Stimulated activated CD4-positive, alpha-beta T cell treated with anti-CD3 and anti-CD28 coated beads, Interleukin-1b, Interleukin-23, amount 100 ng/mL, for 4 hours (primary cell): ENCODE measurements at places on chromosomes 5 and 9.

DNA sequence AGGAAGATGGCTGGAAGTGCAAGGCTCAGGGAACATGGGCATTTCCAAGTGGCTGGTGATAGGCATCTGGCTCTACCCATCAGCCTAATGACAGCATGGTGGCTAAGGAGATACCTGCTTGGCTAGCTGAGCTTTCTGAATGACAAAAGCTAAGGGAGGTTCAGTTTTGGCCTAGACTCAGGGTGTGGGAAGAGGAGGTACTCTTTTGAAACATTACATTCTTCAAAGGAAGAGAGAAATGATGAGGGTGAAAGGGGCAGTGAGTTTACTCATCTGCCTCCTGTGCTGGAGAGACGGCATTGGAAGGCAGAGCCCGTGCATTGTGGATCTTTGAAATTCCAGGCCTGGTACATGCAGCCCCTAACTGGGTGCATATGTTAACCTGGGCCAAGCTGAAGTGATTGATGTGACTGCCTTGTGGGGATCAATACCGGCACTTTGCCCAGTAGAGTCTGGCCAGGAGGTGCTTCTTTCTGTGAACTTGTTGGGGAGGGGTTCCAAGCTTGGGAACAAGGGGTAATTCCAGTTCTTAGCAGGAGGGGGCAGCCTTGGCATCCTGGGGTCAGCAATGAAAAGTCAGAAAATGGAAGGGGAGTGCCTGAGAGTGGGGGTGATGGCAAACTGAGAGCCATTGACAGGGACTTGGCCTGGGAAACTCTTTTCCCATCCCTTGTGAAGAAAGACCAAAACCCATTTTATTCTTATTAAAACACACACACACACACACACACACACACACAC, 108.6 kb downstream of the ACER2 start:
- DNase-seq = no peak

DNA sequence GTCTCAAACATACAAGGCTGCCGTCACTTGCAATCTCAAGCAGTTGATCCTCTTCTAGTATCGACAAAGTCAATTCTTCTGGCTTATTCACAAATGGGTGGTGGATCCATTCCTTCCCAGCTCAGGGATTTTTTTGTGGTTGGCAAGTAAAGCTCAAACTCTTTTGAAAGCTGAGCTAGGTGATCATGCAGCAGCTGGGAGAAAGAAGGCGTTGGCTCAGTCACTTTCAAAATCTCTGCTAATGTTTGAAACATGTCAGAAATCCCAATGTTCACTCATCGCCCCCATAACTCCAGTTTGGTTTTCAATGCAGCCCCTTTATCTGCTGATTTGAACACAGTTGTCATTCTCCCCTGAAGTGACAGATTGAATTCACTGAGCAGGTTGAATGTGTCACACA, 4.0 kb upstream of the HNRNPA0 start:
- no peak for DNase-seq

DNA sequence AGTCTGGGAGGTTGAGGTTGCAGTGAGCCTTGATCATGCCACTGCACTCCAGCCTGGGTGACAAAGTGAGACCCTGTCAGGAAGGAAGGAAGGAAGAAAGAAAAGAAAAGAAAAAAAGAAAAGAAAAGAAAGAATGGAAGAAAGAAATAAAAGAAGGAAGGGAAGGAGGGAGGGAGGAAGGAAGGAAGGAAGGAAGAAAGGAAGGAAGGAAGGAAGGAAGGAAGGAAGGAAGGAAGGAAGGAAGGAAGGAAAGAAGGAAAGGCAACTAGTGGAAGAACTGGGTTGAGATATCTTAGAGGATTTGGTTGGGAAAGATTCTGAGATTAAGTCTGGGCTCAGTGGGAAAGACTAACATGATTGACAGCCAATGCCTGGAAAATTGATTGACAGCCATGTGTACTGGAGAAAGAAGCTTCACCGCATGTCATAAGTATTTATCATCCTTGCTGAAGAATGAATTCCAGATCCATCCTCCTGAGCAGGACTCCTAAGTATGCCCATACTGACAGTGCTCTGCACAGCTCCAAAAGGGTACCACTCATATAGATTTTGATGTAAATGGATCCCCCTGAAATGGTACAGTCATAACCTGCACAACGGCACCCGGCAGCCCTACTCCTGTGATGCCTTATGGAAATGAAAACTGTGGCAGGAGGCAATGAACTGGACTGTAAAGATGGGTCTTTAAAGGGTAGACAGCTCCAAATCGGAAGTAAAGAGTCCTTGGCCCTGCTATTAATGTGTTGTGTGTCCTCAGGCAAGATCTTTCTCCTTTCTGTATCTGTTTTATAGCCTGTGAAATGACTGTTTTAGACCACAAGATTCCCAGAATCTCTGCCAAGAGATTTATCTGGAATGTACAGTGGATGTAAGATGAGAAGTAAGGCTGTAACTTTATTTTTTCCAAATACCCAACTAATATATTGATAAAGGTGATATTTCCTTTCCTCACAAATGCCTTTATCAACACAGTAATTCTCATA, 16.9 kb upstream of the ADRA1B start:
- no peak for DNase-seq

DNA sequence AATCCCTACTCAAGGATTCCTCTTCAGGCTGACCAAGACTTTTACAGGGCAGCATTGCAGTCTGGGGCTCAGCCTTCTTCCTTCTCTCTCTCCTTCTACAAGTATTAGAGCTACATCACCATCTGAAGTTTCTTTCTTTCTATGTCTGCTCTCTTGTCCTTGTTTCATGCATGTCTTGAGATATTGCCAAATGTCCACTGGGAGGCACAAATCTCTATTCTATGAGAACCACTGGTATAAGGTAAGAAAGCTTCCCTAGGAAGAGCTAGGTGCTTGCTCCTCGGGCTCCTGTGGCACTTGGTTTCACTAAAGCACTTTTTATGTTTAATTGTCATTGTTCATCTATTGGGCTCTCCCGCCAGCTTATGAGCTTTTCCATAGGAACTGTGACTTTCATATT, 289.2 kb upstream of the PCSK5 start:
- no peak for DNase-seq

- DNase-seq = no peak
These were observed 658.1 kb upstream of the CHD1 start for GRCh38 chr5:99586878-99587277.

- DNase-seq = no peak
These were observed 109.5 kb downstream of the PALM2AKAP2 start for GRCh38 chr9:109889456-109889855.

GRCh38 chr9:83441390-83441789, 96.8 kb downstream of the FRMD3 start:
- no peak for DNase-seq

DNA sequence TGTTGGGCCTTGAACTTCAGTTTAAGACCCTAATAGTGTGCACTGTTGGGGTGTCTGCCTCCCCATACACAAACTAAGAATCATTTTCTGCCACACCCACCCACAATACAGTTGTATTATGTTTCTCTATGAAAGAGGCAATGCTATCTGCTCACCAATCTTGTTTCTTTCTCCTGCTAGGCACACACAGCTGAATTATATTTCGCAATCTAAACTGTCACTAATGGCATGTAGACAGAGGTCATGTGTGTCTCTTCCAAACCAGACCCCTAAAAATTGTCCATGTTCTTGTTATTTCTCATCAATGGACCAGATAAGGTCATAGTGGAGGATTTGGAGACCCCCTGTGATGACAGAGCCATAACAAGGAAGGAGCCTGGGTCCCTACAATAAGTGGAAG, 57.3 kb downstream of the RIGI start:
- no peak for DNase-seq

GRCh38 chr9:85114799-85115198, 445.3 kb downstream of the NTRK2 start:
- no peak for DNase-seq
